ENCODE measurements at places on chromosomes 1 and 21.

GRCh38 chr1:19734056-19734455 is 65.7 kb downstream of the TMCO4 start:
- DNase-seq, result no peak

GRCh38 chr1:214303141-214303930 is 22.4 kb downstream of the SMYD2 start:
- no peak for DNase-seq

DNA sequence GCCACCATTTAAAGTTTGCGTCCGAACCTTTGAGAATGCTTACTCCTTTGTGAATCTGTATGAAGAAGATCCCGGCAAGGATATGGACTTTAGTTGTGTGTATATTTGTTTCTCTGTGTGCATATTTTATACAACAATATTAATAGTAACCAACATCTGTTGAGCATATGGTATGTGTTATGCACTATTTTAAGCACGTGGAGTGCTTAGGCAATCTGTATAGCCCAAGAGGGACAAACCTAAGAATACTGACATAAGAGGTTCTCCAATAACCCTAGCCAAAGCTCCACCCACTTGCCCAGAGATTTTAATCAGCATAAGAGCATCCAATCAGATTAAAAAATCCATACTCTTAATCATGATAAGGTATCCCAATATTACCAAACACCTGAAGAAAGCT is 92.7 kb downstream of the MAB21L3 start:
- DNase-seq, result no peak

- no peak for DNase-seq
Observed at GRCh38 chr1:30610917-30611316, 112.5 kb downstream of the MATN1 start.

- no peak for DNase-seq
Observed at GRCh38 chr1:22471610-22472009, 20.0 kb downstream of the ZBTB40 start.

DNA sequence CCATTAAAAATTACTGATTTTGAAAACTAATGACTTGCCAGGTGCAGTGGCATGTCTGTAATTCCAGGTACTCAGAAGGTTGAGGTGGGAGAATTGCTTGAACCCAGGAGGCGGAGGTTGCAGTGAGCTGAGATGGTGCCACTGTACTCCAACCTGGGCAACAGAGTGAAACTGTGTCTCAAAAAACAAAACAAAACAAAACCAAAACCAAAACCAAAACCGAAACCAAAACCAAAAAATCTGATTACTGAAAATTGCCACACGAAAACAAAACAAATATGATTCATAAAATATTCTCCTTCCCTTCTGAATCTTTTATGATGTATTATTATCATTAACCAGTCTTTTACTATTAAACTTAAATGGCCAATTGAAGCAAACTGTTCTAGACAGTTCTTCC is 74.1 kb downstream of the SERINC2 start:
- DNase-seq, result peak; percentile 31

GRCh38 chr1:47459253-47459788 is 21.5 kb downstream of the FOXD2 start:
- DNase-seq, result no peak

DNA sequence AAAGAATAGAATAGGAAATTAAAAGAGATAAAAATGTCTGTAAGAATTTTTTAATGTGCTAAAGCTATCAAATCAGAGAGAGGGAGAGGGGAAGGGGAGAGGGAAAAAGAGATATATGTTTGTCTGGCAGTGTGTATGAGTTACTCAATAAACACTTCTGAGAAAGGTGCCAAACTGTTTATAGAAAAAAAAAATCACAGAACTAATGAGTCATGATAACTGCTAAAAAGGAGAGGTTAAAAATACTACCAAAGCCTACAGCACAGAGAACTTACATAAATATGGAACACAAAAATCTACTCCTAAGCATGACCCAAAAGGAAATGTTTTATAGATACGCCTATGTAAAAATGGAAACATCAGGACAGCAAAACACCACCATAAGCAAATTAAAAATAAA is 45.4 kb downstream of the SELENOF start:
- no peak for DNase-seq

GRCh38 chr1:156513185-156513584 is 12.6 kb upstream of the MEF2D start:
- no peak for DNase-seq

DNA sequence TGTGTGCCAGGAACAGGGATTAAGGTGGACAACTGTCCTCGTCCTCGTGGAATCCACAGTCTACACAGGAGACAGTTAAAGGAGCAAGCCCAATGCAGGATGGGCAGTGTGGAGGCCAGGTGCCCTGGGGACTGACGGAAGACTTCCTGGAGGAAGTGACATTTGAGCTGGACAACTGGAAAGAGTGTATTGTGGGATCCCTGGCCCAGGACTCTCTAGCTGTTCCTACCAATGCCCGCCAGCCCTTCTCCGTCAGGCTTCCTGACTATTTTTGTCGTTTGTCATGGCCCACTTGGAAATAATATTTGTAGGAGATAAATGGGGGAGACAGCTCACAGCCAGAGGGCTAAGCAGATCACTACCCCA is 235.3 kb downstream of the TOMM20 start:
- no peak for DNase-seq

- no peak for DNase-seq
Observed at GRCh38 chr1:114122941-114123618, 30.6 kb downstream of the SYT6 start.

DNA sequence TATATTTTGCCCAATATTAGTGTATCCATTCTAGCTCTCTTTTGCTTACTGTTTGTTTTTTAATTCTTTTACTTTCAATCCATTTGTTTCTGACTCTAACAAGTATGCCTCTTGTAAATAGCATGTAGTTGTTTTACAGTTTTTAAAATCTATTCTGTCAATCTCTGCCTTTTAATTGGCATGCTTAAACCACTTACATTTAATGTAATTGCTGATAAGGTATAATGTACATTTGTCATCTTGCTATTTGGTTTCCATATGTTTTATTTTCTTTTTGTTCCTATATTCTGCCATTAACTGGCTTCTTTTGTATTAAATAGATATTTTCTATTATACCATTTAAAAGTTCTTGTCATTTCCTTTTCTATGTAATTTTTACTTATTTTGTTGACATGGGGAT is 16.2 kb upstream of the MAB21L3 start:
- no peak for DNase-seq

GRCh38 chr1:172003766-172004530 is 162.7 kb downstream of the DNM3 start:
- DNase-seq, result no peak

- no peak for DNase-seq
Observed at GRCh38 chr21:42281181-42281680, 34.0 kb downstream of the TFF3 start.

- no peak for DNase-seq
Observed at GRCh38 chr1:66119148-66119547, 326.5 kb downstream of the PDE4B start.

DNA sequence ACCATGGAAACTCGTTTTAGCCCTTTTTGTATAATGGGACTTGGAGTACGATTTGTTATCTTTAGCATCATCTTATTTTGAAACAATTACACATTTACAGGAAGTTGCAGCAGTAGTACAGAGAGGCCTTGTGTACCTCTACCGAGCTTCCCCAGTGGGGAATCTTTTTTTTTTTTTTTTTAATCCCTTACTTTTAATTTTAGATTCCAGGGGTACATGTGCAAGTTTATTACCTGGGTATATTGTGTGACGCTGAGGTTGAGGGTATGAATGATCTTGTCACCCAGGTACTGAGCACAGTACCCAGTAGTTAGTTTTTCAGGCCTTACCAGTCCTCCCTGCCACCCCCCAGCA is 45.9 kb downstream of the HHAT start:
- no peak for DNase-seq

GRCh38 chr1:59803458-59804038 is 11.2 kb upstream of the HOOK1 start:
- no peak for DNase-seq

GRCh38 chr1:210624722-210625121 is 296.0 kb downstream of the HHAT start:
- DNase-seq, result no peak

Measured in activated CD4-positive, alpha-beta T cell treated with anti-CD3 and anti-CD28 coated beads, Interleukin-2, amount 10 ng/mL, durations not matched to agents 7 days and 5 days (primary cell).